ENCODE measurements at places on chromosomes 4 and X. TPM values are rescaled to one million over a fixed set of nuclear protein-coding genes. Genes with fewer than 3 reads are reported as not detected.

- DNase-seq: no peak
Measured at GRCh38 chr4:108280072-108280471, 111.3 kb upstream of the LEF1 start.

DNA sequence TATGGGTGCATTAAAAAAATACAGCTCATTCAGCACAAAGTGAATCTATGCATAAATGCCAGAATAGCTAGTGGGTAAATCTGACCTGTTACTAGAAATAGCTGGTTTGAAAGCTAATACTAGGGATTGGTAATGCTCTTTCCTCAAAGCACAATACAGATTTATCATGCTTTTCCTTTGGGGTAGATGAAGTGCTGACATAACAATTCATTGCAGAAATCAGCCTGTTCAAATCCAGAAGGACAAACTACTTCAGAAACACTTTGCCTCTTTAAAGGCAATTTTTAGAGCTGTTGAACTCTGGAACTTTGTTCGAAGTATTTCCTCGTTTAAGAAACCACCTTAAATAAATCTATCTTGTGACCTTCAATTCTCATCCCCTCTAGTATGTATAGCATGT lies 957.9 kb downstream of the ARAP2 start:
- DNase-seq: no peak

GRCh38 chrX:31057691-31058090 lies 14.2 kb downstream of the FTHL17 start:
- no peak for DNase-seq

GRCh38 chr4:153506341-153507309 lies 40.5 kb downstream of the TMEM131L start:
- no peak for DNase-seq

GRCh38 chr4:25015012-25015411 lies 15.7 kb downstream of the LGI2 start:
- DNase-seq: no peak

GRCh38 chrX:109635146-109635545 lies 10.2 kb upstream of the KCNE5 start:
- peak; percentile 3 for DNase-seq

DNA sequence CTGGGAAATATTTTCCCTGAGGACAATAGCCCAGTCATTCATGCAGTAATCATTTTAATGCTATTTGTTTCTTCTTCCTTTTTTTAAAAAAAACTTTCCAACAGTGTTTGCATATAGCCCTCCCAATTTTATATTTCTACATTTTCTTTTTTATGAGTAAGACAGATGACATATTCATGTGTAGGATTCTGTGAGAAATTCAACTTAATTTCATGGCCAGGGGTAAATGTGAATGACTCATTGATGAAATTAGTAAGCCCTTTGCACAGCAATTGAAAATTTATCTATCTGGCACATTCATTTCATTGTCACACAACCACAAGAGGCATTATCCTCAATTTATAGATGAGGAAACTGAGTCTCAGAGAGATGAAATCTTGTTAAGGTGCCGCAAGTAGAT lies 13.7 kb upstream of the SMIM20 start:
- DNase-seq: no peak

- no peak for DNase-seq
Measured at GRCh38 chrX:12894074-12895030, 12.1 kb upstream of the TLR8 start.

Gene TMEM271
- not detected for total RNA-seq

Gene NWD2
- total RNA-seq: not detected
